ENCODE measurements at places on chromosomes 1 and 21.

DNA sequence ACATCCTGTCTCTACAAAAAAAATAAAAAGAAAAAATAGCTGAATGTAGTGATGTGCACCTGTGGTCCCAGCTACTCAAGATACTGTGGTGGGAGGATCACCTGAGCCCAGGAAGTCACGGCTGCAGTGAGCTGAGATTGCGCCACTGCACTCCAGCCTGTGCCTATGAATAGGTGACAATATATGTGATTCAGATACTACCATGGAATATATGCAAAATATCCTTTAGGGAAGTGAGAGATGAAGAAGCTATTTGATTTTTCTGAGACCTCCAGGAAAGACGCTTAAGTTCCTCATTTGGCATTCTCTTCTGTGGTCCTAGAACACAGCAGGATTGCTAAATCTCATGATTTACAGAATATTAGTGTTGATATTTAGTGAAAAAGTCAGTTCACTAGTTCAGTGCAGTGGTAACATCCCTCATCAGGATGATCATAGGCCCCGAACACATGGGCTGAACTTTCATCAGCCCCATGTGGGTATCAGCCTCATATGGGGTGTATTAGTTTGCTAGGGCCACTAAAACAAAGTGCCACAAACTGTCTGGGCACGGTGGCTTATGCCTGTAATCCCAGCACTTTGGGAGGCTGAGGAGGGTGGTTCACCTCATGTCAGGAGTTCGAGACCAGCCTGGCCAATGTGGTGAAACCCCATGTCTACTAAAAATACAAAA is 6.0 kb upstream of the VASH2 start:
- DNase-seq: no peak

DNA sequence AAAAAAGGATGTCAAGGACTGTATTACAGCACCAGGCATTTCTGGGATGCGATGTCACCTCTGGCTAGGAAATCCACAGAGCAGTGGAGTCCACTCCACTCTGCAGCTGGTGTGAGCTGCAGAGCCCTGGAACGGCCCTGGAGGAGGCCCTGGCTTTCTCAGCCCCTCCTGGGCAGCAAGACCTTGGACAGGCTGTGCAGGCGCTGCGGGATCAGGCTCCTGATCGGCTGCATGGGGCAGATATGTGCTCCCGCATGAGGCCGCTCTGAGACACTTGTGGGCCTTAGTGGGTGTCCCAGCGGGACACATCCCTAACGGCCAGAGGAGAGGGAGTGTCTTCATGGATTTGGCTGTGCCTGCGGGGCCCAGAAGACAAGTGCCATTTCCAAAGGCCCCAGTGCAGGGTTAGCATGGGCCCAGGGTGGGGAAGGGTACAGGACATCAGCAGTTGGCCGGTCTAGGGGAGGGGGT is 6.2 kb downstream of the DNMT3L start:
- DNase-seq: no peak

GRCh38 chr1:90723590-90724108 is 6.5 kb upstream of the BARHL2 start:
- DNase-seq: no peak

GRCh38 chr1:165116732-165117131 is 239.8 kb downstream of the LMX1A start:
- no peak for DNase-seq

DNA sequence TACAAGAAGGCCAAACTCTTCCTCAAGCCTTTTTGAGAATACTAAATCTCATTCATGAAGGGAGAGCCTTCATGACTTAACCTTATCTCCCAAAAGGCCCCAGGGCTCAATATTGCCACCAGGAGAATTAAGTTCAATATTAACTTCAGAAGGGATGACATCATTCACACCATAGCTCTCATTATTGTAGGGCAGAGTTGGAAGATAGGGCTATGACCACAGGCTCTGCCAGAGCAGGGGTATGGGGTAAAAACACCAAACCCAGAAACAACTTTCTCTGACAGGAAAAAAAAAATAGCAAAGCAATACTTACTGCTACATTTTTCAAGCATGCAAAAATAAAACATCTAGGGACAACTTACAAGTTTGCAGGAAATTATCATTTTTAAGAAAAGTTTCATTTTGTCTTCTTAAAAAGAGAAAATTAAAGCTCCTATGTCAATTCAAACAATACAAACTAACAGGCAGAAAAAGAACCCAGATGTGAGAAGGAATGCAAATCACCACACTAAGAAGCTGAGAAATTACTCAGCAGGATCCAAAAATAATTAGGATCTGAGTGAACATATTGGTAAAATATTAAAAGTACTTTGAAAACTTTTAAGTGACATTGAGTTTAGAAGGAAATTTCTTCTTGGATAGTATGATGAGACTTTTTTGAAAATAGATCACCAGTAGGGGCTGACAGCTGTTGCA is 1156.5 kb downstream of the NCAM2 start:
- no peak for DNase-seq

- no peak for DNase-seq
Observed at GRCh38 chr21:34132926-34133325, 59.5 kb downstream of the MRPS6 start.

GRCh38 chr1:154765970-154766369 is 104.1 kb downstream of the KCNN3 start:
- DNase-seq: peak; percentile 42

DNA sequence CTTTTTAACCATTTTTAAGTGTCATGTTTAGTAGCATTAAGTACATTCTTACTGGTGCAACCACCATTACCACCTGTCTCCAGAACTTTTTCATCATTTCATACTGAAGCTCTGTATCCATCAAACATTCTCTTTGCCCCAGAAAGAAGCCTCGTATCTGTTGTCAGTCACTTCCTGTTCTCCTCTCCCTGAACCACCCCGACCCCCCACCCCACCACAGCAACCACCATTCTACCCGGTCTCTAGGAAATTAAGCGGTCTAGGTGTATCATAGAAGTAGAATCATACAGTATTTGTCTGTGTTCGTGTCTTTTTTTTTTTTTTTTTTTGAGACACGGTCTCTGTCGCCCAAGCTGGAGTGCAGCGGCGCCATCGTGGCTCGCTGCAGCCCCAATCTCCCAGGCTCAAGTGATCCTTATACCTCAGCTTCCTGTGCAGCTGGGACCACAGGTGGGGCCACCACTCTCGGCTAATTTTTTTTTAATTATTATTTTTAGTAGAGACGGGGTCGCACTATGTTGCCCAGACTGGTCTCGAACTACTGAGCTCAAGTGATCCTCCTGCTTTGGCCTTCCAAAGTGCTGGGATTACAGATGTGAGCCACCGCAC is 23.7 kb upstream of the EPHA8 start:
- no peak for DNase-seq

DNA sequence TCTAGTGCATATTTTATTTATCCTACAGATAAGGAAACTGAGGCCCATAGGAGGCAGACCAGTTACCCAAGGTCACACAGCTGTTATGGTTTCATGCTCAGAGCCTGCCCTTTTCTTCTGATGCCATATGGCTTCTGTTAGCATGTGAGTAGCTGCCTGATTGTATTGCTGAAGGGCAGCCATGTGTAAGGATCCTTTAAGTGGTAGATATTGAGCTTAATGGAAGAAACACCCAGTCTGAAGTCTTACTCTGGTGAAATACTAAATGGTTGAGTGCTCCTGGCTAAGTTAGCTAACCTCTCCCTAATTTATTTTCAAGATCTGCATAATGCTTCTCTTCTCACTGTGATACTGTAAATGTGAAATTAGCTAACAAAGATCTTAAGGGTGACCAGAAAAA is 30.9 kb downstream of the ADAMTS5 start:
- DNase-seq: no peak

GRCh38 chr1:233512538-233512937 is 101.4 kb upstream of the KCNK1 start:
- no peak for DNase-seq

DNA sequence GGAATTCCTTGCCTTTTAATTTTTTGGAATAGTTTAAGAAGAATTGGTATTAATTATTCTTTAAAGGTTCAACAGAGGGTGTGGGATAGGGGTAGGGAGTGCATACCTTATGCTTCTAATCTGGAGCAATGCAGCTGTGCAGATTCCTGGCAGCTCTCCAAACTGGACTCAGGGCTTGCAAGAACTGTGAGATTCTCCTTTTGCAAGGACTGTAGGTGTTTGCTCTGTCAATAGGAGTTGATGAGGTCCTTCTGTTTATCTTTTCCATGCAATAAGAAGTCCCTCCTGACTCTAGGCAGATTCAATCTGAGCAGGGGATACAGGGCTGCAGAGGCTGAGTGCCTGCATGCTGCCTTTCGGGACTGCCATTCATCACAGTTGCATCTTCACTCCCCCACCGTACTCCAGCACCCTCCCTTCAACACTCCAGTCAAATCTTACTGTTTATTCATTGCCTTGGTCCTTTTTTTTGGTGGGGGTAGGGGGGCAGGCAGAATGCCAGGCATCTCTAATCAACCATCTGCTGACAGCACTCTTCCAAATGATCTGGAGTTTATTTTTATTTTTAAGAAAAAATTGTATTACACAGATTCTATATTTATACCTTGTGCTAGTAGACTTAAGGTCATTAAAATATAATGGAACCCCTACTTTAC is 122.3 kb downstream of the DISC1 start:
- no peak for DNase-seq

GRCh38 chr1:155531624-155532023 is 31.0 kb downstream of the ASH1L start:
- no peak for DNase-seq

DNA sequence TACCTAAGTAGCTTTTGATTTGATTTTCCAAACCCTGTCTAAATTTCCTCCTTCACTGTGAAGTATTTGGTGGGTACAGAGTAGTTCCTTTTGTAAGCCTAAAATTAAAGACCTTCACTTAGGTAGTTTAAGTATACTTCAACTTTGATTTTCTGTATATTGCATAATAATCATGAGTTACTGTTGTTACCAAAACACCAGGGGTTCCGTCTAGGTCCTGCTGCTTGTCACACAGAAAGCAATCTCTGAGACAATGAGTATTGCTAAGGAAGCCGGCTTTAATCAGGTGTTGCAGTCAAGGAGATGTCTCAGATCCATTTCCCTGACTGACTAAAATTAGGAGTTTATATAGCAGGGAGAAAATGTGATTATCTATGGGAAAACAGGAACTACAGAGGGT is 15.3 kb downstream of the RPS6KC1 start:
- DNase-seq: no peak

- DNase-seq: no peak
Observed at GRCh38 chr1:39080269-39080826, 54.2 kb downstream of the NDUFS5 start.

- peak; percentile 90 for DNase-seq
Observed at GRCh38 chr21:41612674-41613532, 104.9 kb upstream of the TMPRSS2 start.

DNA sequence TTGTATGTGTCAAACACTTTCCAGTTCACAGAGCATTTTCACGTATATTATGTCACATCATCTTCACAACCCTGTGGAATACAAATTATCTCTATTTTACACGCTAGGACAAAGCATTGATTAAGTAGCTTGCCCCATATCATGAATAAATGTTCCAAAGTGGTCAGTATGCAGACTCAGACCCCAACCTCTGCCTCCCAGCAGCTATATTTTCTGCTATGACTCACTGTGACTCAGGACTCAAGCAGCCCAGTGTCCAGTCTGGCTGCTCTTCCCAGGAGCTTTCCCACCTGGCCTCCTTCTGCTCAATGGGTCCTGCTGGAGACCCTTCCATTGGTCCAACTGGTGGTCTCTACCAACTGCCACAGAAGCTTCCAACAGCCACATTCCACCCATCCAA is 56.0 kb upstream of the RAP1A start:
- no peak for DNase-seq

DNA sequence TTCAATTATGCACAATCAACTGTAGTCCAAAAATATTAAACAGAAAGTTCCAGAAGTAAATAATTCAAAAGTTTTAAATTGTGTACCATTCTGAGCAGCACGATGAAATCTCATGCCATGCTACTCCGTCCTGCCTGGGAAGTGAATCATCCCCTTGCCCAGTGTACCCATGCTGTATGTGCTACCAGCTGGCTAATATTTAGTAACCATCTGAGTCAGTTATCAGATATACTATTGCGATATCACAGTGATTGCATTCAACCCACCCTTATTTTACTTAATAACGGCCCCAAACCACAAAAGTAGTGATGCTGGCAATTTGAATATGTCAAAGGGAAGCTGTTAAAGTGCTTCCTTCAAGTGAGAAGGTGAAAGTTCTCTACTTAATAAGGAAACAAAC is 56.2 kb downstream of the EVI5 start:
- no peak for DNase-seq

- DNase-seq: no peak
Observed at GRCh38 chr1:51689075-51689440, 72.2 kb downstream of the OSBPL9 start.

GRCh38 chr1:2189459-2190425 is 4.8 kb downstream of the FAAP20 start:
- DNase-seq: peak; percentile 97

- DNase-seq: peak; percentile 52
Observed at GRCh38 chr1:152440635-152441471, 26.8 kb upstream of the CRNN start.

GRCh38 chr1:158145173-158145719 is 35.4 kb upstream of the CD1D start:
- DNase-seq: no peak

- DNase-seq: no peak
Observed at GRCh38 chr1:244664353-244664752, 11.4 kb downstream of the DESI2 start.

GRCh38 chr1:2255420-2256369 is 27.6 kb downstream of the SKI start:
- no peak for DNase-seq

DNA sequence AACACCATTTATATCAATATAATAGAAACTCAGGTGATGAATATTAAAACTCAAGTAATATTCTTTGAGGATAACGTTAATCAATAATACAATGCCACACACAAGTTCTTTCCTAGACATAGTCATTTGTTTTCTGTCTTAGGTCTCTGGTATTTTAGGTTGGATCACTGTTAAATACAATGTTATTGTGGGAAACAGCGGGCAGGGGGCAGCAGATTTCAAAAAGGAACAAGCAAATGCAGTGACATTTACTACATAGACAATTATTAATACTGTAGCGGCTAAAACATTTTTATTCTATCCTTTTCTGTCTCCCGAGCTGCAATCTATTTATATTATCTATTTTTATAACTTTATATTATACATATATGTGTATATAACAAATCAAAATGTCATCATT is 186.4 kb upstream of the ZNHIT6 start:
- peak; percentile 57 for DNase-seq

DNA sequence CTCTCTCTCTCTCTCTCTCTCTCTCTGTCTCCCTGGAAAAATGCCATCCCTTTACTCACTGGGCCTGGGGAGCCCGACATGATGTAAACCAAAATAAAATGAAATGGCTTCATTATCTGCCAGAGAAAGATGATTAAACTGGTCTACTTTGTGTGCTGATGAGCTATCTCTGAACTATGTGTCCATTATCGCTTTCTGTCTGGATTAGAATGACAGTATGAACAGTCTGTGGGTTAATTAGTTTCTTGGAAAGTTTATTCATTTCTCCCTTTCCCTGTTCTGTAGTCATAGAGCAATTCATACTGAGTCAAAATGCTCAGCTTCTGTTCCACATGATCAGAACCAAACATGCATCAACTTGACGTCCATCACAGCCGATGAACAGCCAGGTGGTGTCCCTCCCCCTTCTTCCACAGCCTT is 72.4 kb upstream of the KCND3 start:
- DNase-seq: no peak

GRCh38 chr1:200874694-200875093 is 1.9 kb downstream of the GPR25 start:
- no peak for DNase-seq

Data from right forelimb (tissue), 1 donor.